CD4-positive, alpha-beta T cell treated with Interleukin-15 for 1 hour (primary cell): ENCODE measurements at places on chromosomes 2 and 18.

DNA sequence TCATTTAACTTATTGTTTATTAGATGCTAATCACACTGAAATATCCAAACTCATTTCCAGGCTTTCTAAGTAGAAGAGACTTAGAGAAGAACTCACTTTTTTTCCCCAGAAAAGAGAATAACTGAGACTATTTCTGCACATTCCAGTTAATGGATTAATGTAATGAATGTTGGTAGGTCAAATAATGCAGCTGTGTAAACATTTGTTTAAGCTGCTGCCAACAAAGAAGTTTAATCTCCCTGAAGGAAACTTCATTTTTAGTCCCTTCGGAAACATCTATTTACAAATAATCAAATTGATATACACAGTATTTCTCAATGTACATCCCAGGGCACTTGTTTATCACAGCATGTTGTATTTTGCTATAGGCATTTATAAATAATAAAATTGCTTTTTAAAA lies 126.9 kb downstream of the KCNS3 start:
- no peak for DNase-seq

DNA sequence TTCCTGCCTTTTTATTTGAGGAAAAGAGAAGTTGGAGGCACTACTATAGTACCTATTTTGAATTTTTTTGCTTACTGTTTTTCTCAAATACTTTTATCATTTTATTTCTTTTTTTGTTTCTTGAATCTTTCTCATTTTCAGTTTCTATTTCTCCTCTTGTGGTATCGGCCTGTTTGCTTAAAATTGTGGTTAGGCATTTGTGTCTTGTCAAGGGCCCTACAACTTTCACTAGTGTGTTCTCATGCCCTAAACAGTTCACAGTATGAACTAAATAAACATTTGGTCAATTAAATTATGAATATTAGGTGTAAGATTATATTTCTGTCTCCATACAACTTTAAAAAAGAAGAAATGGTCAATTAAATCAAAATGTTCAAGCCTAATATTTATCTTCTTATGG lies 613.5 kb downstream of the MBD2 start:
- DNase-seq, result no peak

GRCh38 chr2:32375228-32375892 lies 18.5 kb downstream of the BIRC6 start:
- no peak for DNase-seq

GRCh38 chr2:99802734-99803133 lies 312.9 kb upstream of the REV1 start:
- no peak for DNase-seq

GRCh38 chr2:230665263-230665691 lies 47.4 kb upstream of the CAB39 start:
- DNase-seq, result no peak

DNA sequence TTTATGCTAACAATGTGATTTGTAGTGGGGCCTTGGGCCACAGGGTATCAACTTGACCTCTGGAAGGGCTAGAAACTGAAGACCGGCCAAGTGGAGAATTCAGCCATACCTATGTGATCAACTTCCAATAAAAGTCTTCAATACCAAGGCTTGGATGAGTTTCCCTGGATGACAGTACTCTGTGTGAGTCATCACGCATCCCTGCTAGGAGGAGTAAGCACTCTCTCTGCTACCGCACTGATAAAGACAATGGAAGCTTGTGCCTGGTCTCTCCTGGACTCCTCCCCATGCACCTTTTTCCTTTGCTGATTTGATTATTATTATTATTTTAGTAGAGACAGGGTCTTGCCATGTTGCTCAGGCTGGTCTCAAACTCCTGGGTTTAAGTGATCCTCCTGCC lies 58.1 kb downstream of the SKA1 start:
- DNase-seq, result no peak

GRCh38 chr2:168926621-168927386 lies 25.7 kb downstream of the G6PC2 start:
- DNase-seq, result no peak

- DNase-seq, result no peak
These were observed 76.8 kb upstream of the RBMS1 start for GRCh38 chr2:160570376-160570775.

- DNase-seq, result no peak
These were observed 349.5 kb downstream of the TGIF1 start for GRCh38 chr18:3799515-3799914.

DNA sequence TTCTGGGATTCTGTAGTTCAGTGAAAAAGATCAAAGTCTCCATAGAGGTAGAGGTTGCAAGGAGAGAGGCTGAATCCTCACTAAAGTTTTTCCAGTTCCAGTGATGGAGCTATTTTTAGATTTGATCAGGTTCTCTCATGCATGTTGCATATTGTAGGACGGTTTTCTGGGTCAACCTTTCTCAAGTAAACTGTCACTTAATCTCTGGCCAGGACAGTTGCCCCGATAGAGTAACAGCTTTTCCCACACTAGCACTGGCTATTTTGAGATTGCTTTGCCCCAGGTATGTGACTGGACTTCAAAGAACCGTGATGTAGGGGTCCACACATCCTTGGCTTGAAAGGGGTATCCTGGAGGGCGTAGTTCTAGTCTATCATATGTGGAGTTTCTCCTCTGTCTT lies 101.2 kb upstream of the MSH2 start:
- no peak for DNase-seq

GRCh38 chr2:71453404-71454220 lies at the start of gene DYSF:
DYSF (plus strand) TSS chr2:71453561.
- no peak for DNase-seq

- no peak for DNase-seq
These were observed 12.4 kb downstream of the MYO5B start for GRCh38 chr18:50182511-50182910.
